DMS 273 treated with DMSO at 0.1 percent for 48 hours (cell line): ENCODE measurements at places on chromosomes 12 and 14.

DNA sequence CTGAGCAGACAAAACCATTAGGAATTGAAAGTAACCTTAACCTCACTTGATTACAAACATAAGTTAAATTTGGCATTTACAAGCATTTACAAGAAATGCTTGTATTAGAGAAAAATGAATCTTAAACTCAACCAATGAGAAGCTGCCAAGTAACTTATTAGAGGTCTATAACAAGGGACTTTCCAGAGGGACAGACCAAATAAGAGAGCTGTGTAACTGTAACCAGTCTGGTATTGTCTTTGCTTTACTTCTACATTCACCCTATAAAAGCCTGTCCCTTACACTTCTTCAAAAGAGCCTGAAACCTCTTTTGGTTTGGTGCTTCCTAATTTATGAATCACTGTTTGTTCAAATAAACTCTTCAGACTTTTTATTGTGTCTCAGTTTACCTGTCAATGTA, 450.0 kb upstream of the FAR2 start:
- DNase-seq = no peak

DNA sequence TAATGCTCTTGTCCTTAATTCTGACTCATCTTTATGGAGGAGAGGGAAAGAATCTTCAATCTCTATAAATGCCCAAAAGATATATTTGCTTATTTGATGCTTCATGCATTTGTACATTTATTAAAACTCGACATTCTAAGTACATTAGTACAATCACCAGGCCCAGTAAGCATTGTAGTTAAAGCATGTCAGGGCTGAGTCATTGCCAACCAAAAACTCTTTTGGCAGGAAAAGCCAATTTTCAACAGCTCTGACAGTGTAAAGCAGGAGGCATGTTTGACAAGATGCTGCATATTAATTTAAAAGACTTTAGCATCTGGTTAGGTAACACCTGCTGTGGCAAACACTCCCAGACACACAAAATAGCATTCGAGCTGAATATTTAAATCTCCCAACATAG, 290.9 kb downstream of the PPFIA2 start:
- peak; percentile 54 for DNase-seq

DNA sequence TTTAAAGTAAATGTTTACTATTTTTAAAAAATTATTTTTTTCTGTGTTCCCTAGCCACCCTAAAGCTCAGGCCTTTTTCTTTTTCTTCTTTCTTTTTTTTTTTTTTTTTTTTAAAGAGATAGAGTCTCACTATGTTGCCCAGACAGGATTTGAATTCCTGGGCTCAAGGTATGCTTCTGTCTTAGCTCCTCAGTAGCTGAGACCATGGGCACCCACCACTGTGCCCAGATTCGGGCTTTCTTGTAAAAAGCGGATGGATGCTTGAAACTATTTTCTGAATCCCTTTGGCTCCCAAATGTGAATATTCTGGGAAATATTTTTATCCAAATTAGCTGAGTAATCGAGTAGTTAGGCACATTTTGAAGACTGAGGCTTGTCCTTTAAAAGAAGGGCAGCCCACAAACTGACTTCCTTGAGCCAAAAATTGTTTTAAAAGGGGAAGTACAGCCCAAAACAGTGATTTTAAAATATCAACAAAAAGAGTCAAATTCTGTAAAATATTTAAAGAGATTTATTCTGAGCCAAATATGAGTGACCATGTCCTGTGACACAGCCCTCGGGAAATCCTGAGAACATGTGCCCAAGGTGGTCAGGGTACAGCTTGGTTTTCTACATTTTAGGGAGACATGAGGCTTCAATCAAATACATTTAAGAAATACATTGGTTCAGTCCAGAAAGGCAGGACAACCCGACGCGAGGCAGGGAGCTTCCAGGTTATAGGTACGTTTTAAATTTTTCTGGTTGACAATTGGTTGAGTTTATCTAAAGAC, 28.8 kb upstream of the HIGD1C start:
- no peak for DNase-seq

DNA sequence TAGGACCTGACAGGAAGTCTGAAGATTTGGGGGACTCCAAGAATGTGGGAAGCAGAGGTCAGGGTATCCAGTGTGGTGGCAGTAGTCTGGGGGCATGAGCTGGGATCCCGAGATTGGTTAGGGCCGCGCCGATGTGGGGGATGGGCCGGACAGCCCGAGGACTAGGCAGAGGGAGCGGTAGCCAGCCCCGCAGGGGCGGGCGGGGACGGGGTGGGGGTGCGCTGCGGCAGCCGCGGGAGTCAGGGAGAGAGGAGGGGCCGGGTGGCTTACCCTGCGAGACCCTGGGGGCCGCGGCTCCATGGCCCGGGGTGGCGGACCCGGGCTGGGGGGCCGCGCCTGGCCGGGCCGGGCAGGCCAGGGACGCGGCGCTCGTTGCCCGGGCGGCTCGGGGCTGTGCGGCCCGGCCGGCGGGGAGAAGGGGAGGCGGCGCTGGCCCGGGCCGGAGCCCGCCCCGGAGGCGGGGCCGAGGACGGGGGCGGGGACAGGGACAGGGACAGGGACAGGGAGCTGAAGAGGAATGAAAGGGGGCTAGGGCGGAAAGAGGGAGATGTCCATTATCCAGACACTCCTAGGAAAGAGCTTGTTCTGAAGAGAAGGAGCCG, 5.6 kb downstream of the ZNF385A start:
- no peak for DNase-seq
